Foreskin keratinocyte (primary cell): ENCODE measurements at places on chromosomes 5 and 9.

- DNase-seq, result no peak
Measured at GRCh38 chr5:1665803-1666202, 133.8 kb downstream of the MRPL36 start.

- DNase-seq, result no peak
Measured at GRCh38 chr5:168607946-168608345, 28.8 kb upstream of the PANK3 start.

DNA sequence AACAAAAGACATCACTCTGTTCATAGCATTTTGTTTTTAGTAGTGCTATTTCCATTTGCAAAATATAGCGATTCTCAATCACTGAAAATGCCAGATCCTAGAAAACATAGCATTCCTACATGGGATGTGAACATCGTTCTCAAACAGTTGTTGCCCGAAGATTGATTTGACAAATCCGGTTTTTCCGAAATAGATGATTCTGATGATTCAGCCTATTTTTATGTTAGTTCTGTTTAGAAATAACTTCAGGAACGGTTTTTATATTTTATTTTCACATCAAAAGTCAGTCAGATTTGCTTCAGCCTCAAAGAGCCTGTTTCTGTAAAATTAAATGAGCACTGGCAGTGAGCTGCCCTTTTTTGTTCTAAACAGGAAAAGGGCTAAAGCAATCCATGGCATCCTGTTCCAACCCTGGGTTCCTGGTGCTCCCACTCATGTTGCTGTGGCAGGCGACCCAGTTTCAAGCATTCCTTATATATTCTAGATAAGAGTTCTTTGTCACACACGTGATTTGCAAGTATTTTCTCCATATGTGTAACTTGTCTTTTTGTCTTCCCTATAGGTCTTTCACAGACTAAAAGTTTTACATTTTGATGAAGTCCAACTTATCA is 14.2 kb upstream of the PSIP1 start:
- DNase-seq, result no peak

DNA sequence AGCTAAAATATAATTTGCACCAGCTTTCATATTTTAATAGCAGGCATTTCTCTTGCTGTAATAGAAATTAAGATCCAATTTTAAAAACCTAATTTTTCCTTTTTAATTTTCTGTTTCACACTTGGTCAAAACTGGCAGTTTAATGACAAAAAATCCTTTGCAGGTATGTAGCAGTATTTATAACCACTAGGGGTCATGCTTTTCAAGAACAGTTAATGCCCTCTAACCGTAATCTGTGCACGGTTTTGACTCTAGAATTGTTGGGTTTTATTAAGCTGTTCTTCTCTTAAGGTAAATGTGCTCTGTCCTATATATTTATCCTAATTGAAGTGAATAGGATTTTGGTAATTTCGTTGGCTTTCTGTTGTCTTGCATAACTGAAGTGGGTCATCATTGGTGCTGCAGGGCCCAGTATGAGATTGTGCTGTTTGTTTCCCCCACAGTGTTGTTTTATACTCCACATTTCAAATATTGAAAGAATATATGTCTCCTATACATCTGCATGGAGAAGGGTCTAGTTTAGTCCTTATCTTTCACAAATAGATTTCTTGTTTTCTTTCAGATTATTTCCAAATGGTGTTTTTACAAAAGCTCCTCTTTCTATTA is 107.4 kb downstream of the SCAMP1 start:
- no peak for DNase-seq

DNA sequence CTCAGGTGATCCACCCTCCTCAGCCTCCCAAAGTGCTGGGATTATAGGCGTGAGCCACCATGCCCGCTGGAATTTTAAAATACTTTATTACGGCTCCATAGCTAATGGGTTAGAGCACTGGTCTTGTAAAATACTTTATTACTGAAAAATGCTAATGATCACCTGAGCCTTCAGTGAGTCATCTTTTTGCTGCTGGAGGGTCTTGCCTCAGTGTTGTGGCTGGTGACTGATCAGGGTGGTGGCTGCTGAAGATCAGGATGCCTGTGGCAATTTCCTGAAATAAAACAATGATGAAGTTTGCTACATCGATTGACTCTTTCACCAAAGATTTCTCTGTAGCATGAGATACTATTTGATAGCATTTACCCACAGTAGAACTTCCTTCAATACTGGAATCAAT is 26.0 kb upstream of the GNE start:
- DNase-seq, result peak; percentile 81

DNA sequence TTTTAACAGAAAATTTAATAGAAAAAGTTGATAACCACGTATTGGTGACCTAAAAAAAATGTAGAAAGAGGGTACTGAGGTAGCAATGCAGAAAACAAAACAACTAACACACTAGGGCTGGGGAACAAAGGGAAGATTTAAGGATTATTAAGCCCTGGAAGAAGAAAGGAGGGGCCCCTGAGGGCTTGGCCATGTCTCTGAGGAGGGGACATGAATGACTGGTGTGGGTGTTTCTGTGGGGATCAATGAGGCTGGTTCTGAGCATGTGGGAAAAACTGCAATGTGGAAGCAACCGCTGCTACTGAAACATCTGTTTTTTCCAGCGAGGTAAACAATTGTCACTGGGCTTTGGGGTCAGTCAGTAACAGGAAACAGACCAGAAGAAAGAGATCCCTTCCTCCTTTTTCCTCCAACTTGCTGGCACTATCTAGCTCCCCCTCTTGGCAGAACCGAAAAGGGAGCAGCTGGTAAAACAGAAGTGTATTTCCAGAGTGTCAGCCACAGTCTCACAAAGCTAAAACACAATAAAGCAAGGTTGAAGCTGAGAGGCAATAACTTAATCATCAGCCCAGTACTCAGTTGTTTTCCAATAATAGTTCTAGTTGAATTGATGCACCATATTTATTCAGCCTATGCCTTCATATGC is 48.3 kb downstream of the ATPSCKMT start:
- no peak for DNase-seq

- peak; percentile 37 for DNase-seq
Measured at GRCh38 chr9:124079176-124079925, 67.8 kb downstream of the LHX2 start.

GRCh38 chr5:134649163-134649835 is 714 bp downstream of the SEC24A start:
- DNase-seq, result no peak

GRCh38 chr9:38061326-38061977 is 7.6 kb downstream of the SHB start:
- no peak for DNase-seq

GRCh38 chr5:172944741-172945140 is 14.5 kb upstream of the RPL26L1 start:
- DNase-seq, result no peak

DNA sequence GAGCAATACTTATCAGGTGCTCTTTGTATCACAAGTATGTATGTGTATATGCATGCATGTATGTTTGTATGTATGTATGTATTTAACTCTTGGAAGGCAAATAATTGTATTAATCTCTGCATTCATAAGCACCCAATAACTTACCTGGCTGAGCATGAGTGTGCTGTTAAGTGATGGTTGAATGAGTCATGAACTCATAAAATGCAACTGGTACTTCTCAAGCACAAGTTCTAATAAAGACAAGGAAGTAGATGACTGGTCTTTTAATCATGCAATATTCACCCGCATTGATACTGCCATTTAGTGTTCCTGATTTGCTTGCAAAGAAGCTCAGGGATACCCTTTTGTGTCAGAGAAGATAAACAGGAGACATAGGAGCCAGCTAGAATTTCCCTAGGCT is 204.9 kb upstream of the TRPM3 start:
- DNase-seq, result peak; percentile 56

DNA sequence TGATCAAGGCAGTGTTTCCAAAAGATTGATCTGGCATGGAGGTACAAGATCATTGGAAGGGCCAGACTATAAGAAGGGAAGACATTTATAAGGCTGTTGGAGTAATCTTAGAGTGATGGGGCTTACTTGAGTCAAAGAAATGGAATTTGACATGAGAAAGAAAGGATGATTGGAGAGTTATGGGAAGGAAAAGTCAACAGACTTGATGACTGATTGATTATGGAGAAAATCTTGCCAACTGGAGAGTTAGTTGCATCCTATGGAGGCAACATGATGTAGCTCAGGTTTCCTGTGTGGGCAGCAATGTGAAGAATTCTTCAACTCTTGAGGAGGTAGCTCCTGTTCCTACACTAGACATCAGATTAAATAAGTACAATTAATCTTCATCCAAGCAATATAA is 10.9 kb upstream of the MAST4 start:
- no peak for DNase-seq

- no peak for DNase-seq
Measured at GRCh38 chr5:148923023-148923422, 96.6 kb downstream of the ADRB2 start.

DNA sequence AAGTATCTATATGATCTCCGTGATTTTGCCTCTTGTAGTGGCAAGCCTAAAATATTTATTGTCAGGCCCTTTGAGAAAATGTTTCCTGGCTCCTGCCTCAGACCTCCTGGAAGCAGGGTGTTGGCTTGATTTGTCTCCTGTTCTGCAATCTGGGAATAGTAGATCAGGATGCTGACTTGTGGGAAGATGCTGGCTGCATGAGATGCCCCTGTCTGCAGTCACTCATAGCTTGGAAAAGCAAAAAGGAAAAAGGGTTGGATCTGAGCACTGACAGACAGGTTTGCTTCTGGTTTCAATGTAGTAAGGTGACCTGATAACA is 16.7 kb downstream of the TJP2 start:
- DNase-seq, result no peak

DNA sequence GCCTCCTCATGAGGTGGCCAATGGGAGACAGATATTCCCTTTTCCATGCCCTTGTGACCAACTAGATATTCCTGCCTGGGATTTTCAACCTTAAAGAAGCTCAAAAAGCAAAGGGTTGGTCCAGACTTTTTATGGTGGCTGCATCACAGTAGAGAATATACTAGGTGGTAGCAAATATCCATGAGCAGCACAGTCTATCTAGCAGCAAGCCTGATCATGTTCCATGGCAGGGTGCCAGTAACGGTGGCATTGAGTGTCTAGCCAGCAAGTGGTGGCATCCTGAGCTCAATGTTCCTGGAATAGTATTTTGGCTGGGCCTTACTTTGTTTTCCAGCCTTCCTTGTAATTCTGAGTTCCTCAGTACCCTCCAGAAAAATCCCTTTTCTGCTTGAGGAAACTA is 25.8 kb downstream of the CDC25C start:
- DNase-seq, result peak; percentile 60
